ENCODE measurements at places on chromosomes 4 and X.

DNA sequence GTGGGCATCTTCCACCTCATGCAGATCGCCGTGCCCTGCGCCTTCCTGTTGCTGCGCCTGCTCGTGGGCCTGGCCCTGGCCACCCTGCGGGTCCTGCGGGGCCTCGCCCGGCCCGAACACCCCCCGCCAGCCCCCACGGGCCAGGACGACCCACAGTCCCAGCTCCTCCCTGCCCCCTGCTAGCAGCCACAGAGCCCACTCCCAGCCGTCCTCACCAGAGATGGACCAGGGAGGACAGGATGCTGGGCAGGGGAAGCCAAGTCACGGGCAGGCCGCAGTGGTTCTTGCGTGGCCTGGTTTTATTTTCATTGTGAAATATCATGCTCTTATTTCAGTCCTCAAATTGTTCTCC is 15.1 kb downstream of the DGKQ start:
- DNase-seq, result no peak

- DNase-seq, result no peak
These were observed 41.1 kb downstream of the ADGRA3 start for GRCh38 chr4:22474636-22475310.

DNA sequence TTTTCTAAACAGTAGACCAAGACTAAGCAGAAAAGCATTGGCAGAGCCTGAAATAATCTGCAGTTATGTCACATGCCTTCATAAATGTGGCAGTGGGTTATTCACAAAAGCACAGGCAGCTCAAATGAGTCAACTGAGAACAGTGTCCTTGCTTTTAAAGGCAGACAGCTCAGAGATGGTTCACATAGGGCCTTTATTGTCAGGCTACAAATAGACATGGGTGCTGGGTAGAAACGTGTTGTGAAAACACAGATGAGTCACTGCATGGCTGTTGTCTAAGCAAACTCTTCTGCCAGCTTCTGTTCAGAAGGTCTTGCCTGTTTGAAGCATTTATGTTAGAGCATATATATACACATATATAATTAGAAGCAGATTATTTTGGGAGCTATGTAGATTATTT is 118.0 kb downstream of the SLC4A4 start:
- no peak for DNase-seq

- no peak for DNase-seq
These were observed 54.2 kb downstream of the SCD5 start for GRCh38 chr4:82744284-82744968.

DNA sequence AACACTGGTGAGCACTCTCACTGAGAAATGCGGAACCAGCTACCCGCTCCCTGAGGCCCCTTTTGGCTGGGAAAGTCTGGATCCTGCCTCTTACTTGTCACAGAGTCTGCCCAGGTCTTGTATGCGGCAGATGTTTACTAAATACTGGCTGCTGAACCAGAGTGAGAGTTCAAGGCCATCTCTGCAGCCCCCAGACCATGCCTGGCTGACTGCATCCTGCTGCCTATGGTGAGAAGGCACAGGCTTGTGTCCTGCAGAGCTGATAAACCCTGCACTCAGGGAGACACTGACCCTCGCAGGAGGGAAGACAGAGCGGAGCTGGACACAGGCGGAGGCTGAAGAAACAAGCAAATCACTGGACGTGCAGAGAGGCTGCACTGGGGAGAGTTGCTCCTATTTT is 46.5 kb downstream of the JAKMIP1 start:
- DNase-seq, result no peak

GRCh38 chrX:54786967-54787366 is 11.1 kb downstream of the ITIH6 start:
- DNase-seq, result no peak

Measured in NCI-H510A (cell line).